ENCODE measurements at places on chromosomes 4 and X. TPM values are rescaled to one million over a fixed set of nuclear protein-coding genes. Genes with fewer than 3 reads are reported as not detected.

CORIN gene
- 1.1 TPM for total RNA-seq

NUDT10 gene
- not detected for total RNA-seq

SLC9B1 gene
- total RNA-seq, result 0.47 TPM

FABP2 gene
- total RNA-seq, result not detected

DNA sequence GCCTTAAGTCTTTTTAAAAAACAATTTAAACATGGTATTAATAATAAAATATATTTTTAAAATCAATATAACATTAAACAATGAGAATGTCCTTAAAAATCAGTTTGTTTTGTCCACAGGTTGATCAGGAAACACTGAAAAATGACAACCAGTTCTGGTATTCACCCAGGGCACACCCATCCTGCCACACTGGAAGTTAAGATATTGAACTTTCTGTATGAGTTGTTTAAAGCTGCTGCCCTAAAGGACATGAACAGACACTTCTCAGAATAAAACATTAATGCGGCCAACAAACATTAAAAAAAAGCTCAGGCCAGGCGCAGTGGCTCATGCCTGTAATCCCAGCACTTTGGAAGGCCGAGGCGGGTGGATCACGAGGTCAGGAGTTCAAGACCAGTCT lies 15.0 kb upstream of the HOPX start:
- no peak for DNase-seq

GRCh38 chr4:183541010-183541751 lies 36.3 kb downstream of the ING2 start:
- peak; percentile 48 for DNase-seq

DNA sequence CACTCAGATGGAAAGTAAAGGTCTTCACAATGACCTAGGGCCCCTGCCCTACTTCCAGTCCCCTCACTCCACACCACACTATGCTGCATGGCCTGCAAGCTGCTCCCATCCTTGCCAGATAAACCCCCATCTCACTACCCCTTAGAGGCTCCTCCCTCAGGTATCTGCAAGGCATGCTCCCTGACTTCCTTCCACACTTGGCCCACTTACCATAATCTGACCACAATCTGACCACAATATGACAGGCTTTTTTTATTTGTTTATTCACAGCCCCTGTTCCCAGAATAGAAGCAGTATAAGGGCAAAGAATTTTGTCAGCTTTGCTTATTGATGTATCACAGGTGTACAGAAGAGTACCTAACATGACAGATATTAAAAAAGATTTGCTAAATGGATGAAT lies 124.7 kb downstream of the CAMK2D start:
- DNase-seq, result no peak

GRCh38 chr4:168188754-168189153 lies 96.4 kb downstream of the ANXA10 start:
- no peak for DNase-seq

DNA sequence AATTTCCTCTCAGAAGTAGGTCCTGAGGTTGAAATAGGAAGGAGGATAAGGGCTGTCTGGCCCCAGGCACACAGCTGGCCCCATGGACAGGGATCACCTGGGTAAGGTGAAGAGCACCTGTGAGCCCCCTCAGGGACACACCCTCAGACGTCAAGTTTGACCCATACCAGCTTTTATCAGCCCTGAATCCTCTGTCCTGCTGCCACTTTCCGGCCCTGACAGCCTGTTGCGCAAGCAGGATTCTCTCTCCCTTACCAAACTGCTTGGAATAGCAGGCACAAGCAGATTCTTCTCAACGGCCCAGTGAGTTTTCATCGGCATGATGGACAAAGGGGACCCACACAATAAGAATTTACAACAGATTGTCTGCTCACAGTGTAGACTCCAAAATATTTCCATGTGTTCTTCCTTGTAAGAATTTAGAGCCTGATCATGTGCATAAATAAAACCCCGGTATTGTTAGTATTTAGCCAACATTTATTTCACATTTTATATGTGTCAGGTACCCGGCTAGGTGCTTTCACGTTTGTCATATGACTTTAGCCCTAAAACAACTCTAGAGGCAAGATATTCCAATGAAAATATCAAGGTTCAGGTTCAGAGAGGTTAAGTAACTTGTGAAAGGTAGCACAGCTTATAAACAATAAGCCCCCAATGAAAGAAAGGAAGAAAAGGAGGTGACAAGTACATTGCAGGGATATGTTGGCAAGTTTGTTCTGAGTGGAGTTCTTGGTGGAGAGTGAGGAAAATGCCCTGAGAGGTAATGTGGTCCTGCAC lies 107.2 kb upstream of the KIT start:
- no peak for DNase-seq

DNA sequence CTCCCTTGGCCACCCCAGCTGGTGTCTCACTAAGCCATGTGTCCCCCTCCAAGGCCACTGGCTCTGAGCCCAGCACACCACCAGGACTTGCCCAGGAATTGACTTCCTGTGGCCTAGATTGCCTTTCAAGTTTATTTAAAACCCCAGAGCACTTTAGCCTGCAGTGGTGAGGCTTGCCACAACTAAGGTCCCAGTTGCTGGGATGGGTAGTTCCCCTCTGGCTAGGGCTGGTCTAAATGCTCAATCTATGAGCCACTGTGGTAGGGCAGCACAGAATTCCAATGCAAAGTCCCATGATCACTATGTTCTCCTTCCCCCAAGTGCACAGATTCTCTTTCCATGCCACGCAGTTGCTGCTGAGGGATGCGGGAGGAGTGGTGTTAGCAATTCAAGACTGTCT lies 61.1 kb upstream of the HCCS start:
- no peak for DNase-seq

DNA sequence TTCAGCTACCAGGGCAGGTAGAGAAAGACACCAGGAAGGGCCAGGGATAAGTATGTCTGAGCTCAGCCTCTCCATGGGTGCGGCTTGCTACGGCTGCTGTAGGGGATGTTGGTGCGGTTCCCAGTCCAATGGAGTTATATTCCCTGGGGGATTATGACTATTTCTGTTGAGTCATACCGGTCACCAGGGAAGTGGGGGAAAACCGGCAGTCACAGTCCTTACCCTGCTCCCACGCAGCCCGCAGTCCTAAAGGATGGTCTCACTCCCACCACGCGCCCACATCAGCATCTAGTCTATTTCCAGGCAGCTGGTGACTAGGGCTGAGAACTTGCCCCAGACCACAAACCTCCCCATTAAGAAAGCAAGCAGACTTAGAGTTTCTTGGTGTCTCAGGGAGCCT lies 191.6 kb downstream of the VEGFC start:
- DNase-seq, result no peak

GRCh38 chrX:57905141-57905540 lies 5.1 kb downstream of the ZXDA start:
- DNase-seq, result no peak
